ENCODE measurements at places on chromosomes 4 and X.

- no peak for DNase-seq
These were observed 32.9 kb upstream of the SPRY1 start for GRCh38 chr4:123363729-123364128.

GRCh38 chrX:98379134-98379533 is 1495.4 kb downstream of the RPA4 start:
- DNase-seq = no peak

DNA sequence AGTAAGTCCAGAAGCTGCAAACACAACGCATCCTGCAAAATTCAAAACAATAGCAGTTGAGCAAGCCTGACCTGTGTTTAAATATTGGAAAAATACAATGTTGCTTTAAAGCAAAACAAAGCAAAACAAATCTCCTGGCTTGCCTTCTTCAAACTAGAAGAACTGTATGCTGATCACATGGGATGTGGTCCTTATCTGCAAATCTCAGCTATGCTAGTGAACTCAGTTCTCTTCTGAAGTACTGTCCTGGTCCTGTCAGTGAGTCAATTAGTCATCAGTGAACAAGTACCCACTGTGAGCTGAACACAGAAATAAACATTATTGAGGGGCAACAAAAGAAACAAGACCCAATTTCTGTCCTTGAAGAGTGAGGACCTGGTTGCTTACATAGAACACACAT is 522.5 kb downstream of the SMARCA1 start:
- no peak for DNase-seq

DNA sequence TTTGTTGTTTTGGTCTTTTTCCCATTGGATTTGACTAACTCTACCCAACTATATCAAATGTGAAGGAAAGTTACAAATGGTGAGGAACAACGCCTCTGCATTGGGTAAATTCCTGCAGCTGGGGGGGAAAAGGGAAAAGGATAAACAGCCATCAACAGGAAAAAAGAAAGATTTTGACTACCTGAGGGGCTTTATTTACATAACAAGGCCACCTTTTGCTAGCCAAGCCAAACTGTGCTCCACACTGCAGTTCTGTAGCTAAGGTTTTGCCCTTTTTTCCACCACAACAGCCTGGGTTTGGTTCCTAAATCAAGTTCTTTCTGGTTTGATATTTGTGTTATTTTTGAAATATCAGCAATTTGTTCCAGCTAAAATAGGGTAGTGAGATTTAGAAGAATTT is 40.8 kb downstream of the RHOXF2B start:
- no peak for DNase-seq
